ENCODE measurements at places on chromosomes 1 and 21.

GRCh38 chr1:69929308-69930057 is 275.9 kb downstream of the LRRC40 start:
- DNase-seq, result no peak

- DNase-seq, result no peak
These were observed 4.2 kb upstream of the RIPK4 start for GRCh38 chr21:41770901-41771624.

DNA sequence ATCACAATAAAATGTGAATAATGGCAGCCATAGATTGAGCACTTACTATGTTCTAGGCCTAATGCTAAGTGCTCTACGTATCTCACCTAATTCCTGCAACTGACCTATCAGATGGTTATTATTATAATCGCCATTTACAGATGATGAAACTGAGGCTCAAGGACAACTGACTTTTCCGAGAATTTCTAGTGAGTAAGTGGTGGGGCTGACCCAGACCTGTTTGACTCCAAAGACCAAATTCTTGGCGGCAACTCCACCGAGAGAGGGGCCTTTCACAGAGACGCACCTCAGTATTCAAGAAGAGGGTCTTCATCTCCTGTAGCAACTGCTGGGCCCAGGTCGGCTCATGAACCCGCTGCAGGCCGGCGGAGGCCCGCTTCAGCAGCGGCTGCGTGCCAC is 573 bp downstream of the TMEM234 start:
- no peak for DNase-seq

- no peak for DNase-seq
These were observed 3.8 kb downstream of the WNT4 start for GRCh38 chr1:22139066-22139594.

Data from activated T-cell treated with anti-CD3 and anti-CD28 coated beads for 24 hours (primary cell).